ENCODE measurements at places on chromosomes 1 and 21. TPM values are rescaled to one million over a fixed set of nuclear protein-coding genes. Genes with fewer than 3 reads are reported as not detected.

SESN2 gene
- 56.3 TPM for total RNA-seq

GRCh38 chr1:184164536-184164935 is 113.0 kb downstream of the TSEN15 start:
- peak; percentile 29 for DNase-seq

GRCh38 chr1:172719694-172720138 is 60.8 kb downstream of the FASLG start:
- DNase-seq, result no peak

CDK11B gene
- 5.8 TPM for total RNA-seq

- peak; percentile 71 for DNase-seq
Observed at GRCh38 chr1:19043579-19044443, 87.3 kb upstream of the IFFO2 start.

- DNase-seq, result peak; percentile 84
Observed at GRCh38 chr1:202149566-202149965, 5.0 kb upstream of the ARL8A start.

MSH4 gene
- total RNA-seq, result under 0.01 TPM

- DNase-seq, result no peak
Observed at GRCh38 chr1:96329121-96329520, 392.5 kb upstream of the PTBP2 start.

AGT gene
- 1.5 TPM for total RNA-seq

CLIC6 gene
- total RNA-seq, result under 0.01 TPM

GRCh38 chr1:1088029-1088800 is 14.1 kb upstream of the RNF223 start:
- peak; percentile 83 for DNase-seq

GRCh38 chr1:184272175-184272866 is 114.5 kb upstream of the C1orf21 start:
- DNase-seq, result no peak

DNA sequence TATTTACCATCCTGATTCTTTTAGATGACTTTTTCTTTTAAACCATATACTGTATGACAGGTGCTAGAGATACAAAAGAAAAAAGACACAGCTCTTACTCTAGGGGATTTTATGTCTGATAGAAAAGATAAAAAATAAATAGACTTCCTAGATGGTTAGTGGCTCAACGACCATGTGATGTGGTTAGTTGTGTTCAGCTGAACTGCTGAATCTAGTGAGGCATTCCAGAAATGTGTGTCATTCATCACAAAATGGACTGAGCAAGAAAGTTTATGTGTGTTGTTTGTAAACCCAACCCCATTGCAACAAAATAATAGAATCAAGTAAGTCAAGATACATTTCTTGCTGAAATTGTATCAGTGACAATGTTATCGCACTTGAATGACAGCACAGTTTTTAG is 205.8 kb upstream of the LYPLAL1 start:
- no peak for DNase-seq

DNA sequence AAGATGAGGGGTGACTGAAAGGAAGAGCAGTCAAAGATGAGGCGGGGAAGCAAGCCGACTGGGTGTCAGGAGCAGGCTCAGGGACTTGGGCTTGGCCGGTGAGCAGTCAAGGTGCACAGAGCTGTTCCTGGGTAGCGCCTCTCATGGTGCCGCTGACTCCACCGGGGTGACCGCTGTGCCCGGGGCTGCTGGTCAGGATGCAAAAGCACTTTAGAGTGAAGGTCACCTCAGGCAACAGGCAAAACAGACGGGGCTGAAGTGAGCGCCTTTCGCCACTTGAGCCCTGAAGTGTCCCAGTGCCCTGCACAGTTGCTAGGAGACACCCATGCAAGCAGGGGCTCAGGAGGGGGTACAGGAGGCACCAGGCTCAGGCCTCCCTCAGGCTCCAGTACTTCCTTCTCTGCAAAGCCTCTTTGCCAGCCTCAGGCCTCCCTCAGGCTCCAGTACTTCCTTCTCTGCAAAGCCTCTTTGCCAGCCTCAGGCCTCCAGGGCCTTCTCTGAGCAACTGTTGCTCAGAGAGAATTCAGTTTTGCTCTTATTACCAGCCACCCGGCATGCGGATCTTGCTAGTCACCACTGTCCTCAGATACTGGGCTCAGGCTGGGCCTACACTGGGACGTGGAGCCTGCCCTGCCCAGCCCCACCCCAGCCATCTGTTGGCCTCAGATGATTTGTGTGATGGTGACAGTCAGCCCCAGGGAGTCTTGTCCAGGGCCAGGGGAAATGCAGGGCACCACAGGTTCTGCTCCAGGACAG is 99.7 kb upstream of the IRF2BP2 start:
- no peak for DNase-seq

Measured in osteoblast (primary cell).